ENCODE measurements at places on chromosomes 2 and 18. TPM values are rescaled to one million over a fixed set of nuclear protein-coding genes. Genes with fewer than 3 reads are reported as not detected.

DNA sequence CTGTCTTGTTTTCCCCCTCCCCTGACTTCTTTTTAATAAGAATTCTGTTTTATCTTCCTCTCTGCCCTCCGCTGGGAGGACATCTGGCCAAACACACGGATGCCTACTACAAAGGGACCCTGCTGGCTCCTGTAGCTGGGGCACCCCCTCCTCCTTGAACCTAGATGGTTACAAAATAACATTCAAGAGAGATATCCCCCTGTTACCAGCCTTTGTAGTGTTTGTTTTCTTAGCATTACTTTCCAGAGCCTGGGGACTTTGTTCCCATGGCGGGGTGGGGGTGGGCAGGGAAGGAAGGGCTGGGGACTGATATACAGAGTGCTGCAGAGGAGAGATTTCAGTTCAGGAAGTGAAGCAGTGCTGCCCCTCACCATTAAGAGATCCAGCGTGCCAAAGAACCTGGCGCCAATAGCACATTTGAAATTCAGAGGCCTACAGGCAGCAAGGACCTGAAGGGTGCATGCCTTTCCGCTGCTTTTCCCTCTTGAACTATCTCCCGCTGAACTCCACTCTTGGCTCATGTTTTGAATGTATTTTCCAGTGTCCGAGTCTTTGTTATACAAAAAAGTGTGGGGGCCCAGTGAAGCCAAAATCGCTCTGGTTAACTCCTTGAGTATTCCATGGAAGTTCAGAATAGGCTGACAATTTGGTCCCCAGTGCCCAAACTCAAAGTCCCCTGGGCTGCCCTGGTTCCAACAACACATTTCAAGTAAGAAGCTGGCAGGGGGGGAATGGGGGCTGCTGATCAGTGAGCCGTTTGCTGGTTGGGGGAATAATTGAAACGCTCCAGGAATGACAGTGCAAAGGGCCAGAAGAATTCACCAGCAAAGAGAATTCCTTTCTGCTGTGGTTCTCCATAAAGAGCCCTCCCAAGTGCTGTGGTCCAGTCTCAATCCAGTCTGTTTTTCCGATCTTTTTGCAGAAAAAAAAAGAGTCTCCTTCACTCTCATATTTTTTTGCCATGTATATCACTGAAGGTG lies 94.8 kb upstream of the THOC1 start:
- no peak for DNase-seq

DNA sequence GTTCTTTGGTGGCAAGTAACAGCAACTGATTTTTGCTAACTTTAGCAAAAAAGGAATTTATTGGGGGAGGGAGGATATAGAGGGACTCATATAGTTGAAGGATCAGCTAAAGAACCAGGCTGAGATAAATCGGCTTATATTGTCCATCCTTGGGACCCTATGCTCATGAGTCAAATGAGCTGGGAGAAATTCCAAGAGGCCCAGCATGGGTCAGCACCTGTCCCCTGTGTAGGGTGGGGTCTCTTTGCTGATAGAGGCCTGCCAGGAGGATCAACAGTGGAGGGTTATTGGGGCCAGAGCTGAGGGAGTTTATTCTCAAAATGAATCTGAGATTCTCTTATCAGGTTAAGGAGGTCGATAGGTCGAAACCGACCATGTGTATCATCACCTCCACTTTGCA lies 97.2 kb downstream of the VAPA start:
- DNase-seq, result no peak

ACAA2 gene
- 20.0 TPM for total RNA-seq

GRCh38 chr18:78771496-78772359 lies 207.9 kb upstream of the SALL3 start:
- no peak for DNase-seq

GKN2 gene
- total RNA-seq, result not detected

- DNase-seq, result no peak
These were observed 10.3 kb downstream of the DNAH6 start for GRCh38 chr2:84526562-84526961.

DNA sequence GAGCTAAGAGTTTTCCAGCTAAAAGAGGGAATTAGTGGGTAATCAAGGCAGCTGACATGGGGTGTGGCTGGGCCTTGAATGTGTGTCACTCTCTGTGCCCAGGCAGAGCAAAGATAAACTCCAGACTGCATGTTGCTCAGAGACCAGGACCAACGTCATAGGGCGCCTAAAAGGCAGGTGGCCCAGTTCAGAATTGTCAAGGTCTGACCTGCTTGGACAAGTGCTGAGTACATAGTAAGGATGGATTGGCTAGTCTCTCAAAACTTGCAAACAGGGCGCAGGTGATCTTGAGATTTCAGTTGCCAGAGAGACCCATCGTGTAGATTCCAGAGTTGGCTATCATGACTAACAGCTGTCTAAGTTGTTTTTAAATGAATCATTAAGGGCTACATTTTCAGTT lies 19.0 kb downstream of the CLUL1 start:
- DNase-seq, result no peak

DNA sequence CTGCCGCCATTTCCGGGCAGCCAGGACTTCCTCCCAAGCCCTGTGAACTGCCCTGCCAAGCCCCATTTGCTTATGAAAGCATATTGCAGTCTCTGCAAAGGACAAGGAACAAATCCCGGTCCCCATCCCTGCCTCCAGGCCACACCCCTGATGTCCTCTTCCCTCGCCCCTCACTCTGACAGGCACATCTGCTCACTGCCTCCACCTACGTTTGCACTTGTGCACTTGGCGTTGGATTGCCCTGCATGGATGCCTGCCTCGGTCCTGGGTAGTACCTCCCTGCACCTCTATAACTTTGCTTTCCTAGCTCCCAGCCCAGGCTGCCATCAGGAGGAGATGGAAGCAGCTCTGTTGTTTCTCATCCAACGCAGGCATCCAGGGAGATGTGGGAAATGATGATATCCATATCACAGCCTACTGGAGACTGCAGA lies 19.6 kb upstream of the RPL31 start:
- DNase-seq, result no peak

NT5C1B gene
- not detected for total RNA-seq

GRCh38 chr2:99861376-99861760 lies 281.0 kb downstream of the AFF3 start:
- no peak for DNase-seq

DNA sequence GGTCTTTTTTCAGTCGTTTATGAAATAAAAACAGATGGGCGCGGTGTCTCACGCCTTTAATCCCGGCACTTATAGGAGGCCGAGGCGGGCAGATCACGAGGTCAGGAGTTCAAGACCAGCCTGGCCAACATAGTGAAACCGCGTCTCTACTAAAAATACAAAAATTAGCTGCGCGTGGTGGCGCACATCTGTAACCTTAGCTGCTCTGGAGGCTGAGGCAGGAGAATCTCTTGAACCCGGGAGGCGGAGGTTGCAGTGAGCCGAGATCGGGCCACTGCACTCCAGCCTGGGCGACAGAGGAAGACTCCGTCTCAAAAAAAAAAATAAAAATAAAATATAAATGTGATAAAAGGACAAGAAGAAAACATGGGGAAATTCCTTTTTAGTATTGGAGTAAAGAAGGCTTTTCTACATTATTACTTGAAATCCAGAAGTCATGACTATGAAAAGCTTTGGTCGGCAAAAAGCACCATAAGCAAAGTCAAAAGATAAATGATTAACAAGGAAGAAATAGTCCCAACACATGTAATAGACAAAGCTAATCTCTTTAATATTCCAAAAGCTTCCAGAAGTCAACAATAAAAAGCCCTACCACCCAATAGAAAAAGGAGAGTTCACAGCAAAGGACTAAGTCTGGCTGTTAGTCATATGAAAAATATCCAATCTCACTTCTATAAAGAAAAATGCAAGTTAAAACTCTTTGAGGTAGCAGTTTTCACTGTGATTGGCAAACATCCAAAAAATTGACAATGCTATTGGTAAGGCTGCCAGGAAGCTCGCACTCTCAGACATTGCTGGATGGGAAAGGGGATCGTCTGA lies 1.4 kb upstream of the FAM168B start:
- peak; percentile 62 for DNase-seq

DNA sequence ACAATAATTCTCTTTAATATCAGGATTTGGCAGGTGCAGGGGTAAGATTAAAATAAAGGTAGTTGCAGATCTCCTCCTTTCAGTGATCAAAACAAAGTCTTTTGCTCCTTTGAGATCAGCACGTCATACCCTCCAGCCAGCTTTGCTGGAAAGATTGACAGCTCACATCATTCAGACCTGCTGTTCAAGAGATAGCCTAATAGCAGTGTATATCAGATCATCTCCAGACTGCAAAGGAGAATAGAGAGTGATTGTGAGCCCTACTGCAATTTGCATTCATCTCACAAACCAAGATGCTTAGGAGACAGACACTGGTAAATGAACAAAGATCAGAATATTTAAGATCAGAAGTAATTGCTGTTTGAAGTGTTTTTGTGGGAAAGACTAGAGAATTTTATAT lies 135.8 kb upstream of the DSEL start:
- no peak for DNase-seq

DNA sequence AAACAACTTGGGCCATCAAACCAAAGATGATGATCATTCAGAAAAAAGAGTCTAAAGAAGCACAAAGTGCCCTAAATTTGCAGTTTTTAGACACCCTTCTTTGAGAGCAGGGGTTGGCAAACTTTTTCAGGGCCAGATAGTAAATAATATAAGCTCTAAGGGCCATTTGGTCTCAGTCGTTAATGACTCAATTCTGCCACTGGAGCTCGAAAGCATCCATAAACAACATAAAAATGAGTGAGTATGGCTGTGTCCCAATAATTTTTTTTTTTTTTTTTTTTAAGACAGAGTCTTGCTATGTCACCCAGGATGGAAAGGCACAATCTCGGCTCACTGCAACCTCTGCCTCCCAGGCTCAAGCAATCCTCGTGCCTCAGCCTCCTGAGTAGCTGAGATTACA lies 152.3 kb downstream of the DTNB start:
- DNase-seq, result no peak

DNA sequence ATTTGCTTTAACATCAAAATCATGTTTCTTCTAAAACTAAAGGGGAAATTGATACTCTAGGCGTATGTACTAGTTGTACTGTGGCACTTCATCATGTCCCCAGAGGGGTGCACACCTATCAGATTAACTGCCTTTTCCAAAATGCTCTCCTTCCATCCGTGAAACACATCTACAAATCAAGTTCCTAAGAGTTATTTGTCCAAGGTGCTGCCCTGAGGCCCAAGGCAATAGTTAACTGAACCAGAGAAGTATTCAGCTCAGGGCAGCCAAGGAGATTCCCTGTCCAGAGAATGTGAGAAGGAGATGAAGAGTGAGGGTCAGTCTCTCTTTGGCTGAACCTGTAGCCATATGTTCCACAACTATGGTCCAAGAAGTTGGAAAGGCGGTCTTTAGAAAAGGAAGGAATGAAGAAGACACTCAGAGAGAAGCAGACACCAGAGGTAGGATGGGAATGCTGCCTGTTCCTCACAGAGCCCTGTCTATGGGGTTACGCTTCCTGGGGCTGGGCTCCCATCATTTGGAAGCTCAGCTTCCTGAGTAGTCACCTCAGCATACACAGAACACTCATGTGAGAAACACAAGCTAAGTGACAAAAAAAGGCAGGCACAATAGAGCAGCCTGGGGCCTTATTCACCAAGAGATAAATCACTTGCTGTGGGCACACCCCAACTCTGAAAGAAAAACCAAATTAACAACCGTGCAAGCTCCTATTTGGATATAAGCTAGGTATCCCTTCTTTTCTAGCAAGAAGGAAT lies 55.6 kb downstream of the ANKRD44 start:
- no peak for DNase-seq

DNA sequence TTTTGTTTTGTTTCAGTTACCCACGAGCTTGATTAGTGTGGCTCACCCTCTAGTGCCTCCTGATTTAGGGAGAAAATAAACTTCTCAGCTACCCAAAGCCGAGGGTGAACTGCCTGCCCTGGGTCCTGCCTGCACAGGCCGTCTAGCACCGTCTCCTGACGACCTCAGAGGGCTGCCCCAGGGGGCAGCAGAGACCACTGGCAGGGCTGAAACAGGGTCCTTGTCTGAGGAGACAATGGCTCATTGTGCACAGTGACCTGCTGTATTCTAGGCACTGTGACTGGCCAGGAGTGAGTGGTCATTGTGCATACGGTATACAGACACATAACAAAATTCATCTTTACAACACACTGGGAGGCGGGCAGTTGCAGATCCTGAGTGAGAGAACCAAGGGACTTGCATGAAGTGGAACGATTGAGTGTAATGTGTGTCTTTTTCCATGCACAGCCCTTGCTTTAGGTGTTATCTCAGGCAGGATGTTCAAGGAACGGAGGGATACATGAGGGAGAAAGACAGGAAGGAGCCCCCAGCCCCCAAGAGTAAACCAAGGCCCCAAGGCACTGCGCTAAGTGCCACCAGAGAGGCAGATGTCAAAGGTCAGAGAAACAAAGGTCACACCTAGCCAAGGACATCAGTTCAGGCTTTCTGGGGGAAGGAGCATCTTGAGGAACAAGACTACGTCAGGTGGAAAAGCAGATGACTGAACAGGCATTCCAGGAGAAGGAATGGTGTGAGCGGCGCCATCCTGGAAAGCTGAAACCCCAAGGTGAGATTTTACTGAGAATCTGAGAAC lies 421.3 kb downstream of the LPIN1 start:
- no peak for DNase-seq

Data from lung microvascular endothelial cell (primary cell).